Activated effector memory CD4-positive, alpha-beta T cell treated with Interleukin-2 at 50 U/mL for 16 hours (primary cell): ENCODE measurements at places on chromosomes 3 and 15.

GRCh38 chr3:160370987-160371857 is 27.8 kb downstream of the IFT80 start:
- DNase-seq: no peak

DNA sequence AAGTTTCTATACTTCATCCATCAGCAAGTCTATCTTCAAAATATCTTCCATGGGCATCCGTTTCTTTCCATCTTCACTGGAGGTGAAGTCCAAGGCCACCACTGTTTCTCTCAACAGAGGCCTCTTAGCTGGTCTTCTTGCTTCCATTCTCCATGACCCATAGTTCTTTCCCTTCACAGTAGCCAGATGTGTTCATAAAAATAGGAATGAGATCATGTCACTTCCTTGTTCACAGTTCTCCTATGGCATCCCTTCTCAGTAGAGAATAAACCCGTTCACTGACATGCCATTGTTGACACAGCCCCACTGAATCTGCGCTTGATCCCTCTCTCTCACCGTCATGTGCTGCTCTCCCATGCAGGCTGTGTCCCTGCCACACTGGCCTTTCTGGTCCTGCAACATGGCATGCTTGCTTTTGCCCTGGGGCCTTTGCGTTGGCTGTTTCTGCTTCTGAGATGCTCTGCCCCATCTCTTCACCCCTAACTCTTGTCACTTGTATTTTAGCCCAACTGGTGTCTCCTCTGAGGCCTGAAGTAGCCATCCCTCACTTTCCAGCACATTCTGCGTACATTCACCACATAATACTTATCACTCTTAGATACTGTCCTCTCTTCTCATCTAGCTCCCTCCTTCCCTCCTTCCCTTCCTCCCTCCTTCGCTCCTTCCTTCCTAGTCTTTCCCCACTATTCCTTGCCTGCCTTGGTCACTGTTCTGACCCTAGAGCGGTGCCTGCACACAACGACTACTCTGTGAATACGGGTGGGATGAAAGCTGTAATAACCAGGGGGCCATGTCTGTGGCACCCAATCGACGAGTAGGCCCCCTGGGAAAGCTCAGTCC is 42.0 kb downstream of the STARD5 start:
- no peak for DNase-seq

DNA sequence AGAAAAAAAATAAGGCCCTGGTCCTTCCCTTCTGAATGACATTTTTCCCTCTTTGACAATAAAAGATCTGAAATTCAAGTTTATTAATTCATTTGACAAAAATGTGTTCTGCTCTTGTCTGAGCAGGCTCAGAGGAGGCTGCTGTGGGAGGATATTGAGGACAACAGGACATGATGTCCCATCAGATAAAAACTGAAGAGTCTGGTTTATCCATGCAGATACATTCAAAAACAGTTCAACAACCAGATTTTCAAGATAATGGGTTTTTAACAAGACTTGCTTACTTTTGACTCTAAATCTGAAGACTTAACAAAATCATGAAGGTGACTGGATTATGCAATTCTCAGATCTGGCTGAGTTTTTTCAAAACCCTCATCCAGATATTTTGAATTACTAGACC is 36.9 kb upstream of the STRIT1 start:
- DNase-seq: no peak

- DNase-seq: no peak
Measured at GRCh38 chr3:135325096-135325495, 530.0 kb downstream of the EPHB1 start.

DNA sequence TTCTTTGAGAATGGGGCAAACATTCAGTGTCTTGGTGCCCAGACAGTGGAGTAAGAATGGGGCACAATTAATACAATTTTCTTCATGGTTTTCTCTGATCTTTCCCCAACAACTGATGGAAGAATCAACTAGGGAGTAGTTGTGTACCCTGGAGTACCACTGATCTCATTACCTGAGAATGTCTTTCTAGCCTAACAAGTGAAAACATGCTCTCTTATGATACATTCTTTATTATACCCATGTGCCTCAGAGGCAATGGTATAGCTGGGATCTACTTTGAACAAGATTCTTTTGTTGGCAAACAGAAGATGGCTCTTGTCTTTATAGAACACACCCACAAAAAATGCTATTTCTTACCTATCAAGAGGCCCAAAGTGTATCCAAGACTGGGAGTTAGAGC is 250.6 kb upstream of the CMC1 start:
- DNase-seq: no peak

GRCh38 chr3:159765860-159766294 is 222.8 kb upstream of the IL12A start:
- DNase-seq: no peak
